ENCODE measurements at places on chromosomes 4 and X. TPM values are rescaled to one million over a fixed set of nuclear protein-coding genes. Genes with fewer than 3 reads are reported as not detected.

GRCh38 chr4:108237693-108238092 lies 69.0 kb upstream of the LEF1 start:
- DNase-seq: no peak

- no peak for DNase-seq
Observed at GRCh38 chrX:57678686-57679428, 1.2 kb downstream of the NLRP2B start.

- DNase-seq: no peak
Observed at GRCh38 chr4:4420421-4420820, 33.5 kb downstream of the NSG1 start.

GRCh38 chr4:57162499-57163019 lies 52.4 kb upstream of the IGFBP7 start:
- DNase-seq: no peak

DNA sequence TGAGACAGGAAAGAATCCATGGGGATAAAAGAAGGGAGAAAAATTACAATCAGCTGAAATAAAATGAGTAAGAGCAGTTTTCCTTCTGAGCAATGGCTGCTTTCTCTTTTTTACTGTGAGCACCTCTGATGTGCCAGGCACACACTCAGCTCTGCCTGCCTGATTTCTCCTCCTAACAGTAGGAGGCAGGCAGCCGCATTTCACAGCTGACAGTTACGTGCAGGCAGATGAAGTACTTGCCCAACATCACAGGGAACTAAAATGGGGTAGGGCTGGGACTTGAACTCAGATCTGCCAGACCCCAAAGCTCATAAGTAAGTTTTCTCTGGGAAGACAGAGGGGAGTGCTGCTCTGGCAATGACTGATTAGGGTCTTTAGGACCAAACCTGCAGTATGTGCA lies 54.6 kb downstream of the C4orf50 start:
- no peak for DNase-seq

FDCSP gene
- total RNA-seq: not detected

Measured in sigmoid colon (tissue), 7 donors.